ENCODE measurements at places on chromosomes 6 and 20. TPM values are rescaled to one million over a fixed set of nuclear protein-coding genes. Genes with fewer than 3 reads are reported as not detected.

The CAGE1 gene
- total RNA-seq: not detected

DNA sequence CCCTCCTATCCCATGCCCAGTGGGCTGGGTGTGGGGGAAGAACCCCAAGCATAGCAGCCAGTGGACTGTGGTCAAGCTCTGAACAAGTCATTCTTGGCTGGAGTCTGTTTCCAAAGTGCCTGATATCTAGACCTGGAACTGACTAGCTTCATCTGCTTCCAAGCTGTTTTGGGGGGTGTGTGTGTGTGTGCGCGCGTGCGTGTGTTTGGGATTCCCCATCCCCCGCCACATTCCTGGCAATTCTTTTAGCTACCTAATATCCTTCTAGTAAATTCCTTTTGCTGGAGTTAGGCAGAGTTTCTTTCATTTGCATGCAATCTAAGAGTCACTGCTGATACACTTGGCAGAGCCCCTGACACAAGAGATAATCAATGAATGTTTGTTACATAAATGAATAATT, 7.8 kb downstream of the PAK5 start:
- H3K36me3 ChIP-seq: no peaks in the 10 kb centered on the region
- H3K4me1 ChIP-seq: no peaks in the 10 kb centered on the region
- no peak overlapping the region for H3K27ac ChIP-seq
- H3K4me3 ChIP-seq: no peak overlapping the region

The GINS1 gene
- 0.25 TPM for total RNA-seq

The NKAIN2 gene
- total RNA-seq: not detected

DNA sequence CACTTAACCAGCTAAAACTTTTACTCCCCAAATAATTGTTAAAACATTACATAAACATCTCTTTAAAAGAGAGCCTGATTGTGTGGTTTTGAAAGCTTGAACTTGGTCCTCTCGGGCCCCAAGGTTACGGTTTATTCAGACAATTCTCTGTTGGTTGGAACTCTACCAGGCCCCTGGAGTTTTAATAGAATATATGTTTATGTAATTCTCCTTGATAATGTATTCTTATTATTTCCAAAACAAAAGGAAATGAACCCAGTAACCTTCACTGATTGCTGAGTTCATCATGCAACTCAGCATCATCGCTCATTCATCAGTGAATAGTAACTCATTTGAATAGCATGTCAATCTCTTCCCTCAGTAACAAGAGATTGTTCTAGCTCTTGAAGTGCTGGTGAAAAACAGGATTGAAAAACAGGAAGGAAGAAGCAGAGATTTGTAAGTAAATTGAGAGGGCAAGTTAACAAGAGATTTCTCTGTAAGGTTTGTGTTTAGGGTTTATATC, 464.5 kb upstream of the MARCKS start:
- no peaks in the 10 kb centered on the region for H3K36me3 ChIP-seq
- H3K4me3 ChIP-seq: no peak overlapping the region
- H3K27me3 ChIP-seq: no peaks in the 10 kb centered on the region
- H3K4me1 ChIP-seq: no peaks in the 10 kb centered on the region

The TRIM31 gene
- total RNA-seq: 0.17 TPM

DNA sequence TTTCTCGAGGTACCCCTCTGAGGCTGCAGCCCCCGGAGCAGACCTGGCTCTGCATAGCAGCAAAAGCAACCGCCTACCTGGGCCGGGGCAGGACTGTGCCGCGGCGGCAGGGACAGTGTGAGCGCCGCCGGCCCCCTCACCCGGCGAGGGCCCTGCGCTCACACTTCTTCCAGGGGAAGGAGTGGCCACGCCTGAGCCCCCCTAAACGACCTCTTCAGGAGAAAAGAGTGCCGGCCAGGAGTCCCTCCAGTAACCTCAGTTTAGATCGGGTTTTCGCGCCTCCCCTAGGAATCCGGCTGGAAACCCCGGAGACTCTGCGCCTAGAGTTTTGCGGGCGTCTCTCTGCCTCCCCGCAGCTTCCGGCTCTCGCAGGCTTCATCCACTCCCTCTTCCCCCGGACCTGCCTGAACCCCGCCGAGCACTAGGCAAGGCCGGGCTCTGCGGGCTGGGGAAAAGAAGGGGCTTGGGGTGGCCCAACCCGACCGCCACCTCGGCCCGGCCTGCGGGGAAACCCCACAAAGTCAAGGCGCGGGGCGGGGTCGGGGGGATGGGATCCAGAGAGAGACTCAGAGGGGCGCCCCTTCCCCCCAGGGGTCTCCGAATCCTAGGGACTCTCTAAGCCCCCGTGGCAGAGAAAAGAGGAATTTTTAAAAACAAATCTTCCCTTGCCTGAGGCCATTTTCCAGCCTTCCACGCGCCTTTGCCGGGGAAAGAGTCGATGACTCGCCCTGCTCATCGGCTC, 558 bp downstream of the LINC00237 start:
- H3K36me3 ChIP-seq: no peaks in the 10 kb centered on the region
- H3K4me1 ChIP-seq: peaks cover 25% of the 10 kb centered on the region
- H3K27ac ChIP-seq: no peak overlapping the region

The CD40 gene
- total RNA-seq: 2.2 TPM

GRCh38 chr6:37047346-37047688, 41.9 kb downstream of the FGD2 start:
- H3K27ac ChIP-seq: no peak overlapping the region
- H3K4me1 ChIP-seq: peaks cover 18% of the 10 kb centered on the region
- H3K4me3 ChIP-seq: no peak overlapping the region
- no peak for DNase-seq

DNA sequence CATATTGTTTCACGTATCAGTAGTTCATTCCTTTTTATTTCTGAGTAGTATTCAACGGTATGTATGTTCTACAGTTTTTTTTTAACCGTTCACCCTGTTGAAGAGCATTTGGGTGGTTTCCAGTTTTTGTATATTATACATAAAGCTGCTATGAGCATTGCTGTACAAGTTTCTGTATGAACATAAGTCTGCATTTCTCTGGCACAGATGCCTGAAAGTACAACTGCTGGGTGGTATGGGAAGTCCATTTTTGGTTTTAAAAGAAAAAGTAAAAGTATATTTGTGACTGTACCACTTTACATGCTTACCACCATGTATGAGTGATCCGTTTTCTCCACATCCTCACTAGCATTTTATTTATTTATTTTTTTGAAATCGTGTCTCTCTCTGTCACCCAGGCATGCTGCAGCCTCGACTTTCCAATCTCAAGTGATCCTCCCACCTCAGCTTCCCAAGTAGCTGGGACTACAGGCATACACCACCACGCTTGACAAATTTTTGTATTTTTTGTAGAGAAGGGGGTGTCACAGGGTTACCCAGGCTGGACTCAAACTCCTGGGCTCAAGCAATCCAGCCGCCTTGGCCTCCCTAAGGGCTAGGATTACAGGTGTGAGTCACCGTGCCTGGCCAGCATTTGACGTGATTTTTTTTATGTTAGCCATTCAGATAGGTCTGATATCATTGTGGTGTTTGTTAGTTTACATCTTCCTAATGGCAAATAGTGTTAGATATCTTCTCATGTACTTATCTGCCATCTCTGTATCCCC, 11.0 kb upstream of the SIM1 start:
- H3K27ac ChIP-seq: no peak overlapping the region
- DNase-seq: no peak
- no peaks in the 10 kb centered on the region for H3K4me1 ChIP-seq
- H3K4me3 ChIP-seq: no peak overlapping the region
- no peaks in the 10 kb centered on the region for H3K36me3 ChIP-seq

The CLIC5 gene
- total RNA-seq: 0.33 TPM

Data from liver (tissue), 10 donors.